ENCODE measurements at places on chromosomes 1 and 21.

DNA sequence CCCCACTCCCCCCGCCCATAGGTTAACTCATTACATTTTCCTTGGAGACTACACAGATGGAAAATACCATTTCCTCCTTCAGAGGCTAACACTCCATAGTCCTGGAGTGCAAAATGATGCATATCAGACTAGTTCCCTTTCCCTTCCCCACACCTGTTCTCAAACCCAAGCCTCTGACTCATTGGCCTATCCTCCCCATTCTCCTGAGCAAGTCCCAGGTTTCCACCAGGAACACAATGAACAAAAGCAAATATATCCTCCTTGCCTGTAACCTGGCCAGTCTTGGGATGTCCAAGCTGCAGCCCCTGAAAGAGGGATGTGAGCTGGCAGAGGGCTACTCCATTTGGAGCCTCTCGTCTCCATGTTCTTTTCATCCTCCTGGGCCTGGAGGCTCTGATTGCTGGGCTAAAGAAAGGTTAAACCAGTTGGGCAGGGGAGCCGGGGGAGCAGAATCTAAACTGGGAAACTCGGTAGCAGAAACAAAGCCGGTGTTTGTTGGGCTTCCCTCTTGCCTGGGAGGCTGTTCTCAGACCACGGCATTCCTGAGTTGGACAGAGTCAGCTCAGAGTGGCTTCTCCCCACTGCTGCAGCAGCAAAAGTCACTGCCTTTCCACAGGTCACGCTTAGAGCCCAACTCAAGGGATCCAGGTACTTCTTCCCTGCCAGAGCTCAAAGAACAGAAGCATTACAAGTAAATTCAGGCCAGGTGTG lies 13.9 kb downstream of the SSR2 start:
- no peak for DNase-seq

GRCh38 chr1:80535466-80535865 lies 1265.3 kb upstream of the ADGRL2 start:
- no peak for DNase-seq

DNA sequence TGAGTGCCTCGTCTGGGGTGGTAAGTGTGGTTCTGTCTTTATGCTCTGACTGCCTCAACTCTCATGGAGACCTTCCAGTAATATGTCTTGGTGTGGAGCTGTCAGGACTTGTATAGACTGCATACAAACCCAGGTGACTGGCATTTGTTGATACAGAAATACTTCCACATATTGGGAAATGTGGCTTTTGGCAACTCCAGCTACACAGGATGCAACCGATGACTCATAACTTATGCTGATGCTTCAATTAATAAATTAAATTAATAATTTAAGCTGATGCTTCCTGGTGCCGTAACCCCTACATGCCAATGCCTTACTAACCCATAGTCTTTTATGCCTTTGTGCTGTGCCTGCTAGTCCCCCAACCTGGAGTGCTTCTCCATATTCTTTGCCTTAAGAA lies 72.3 kb upstream of the ARTN start:
- DNase-seq: no peak

GRCh38 chr1:28565726-28566125 lies 12.8 kb downstream of the TRNAU1AP start:
- DNase-seq: no peak

DNA sequence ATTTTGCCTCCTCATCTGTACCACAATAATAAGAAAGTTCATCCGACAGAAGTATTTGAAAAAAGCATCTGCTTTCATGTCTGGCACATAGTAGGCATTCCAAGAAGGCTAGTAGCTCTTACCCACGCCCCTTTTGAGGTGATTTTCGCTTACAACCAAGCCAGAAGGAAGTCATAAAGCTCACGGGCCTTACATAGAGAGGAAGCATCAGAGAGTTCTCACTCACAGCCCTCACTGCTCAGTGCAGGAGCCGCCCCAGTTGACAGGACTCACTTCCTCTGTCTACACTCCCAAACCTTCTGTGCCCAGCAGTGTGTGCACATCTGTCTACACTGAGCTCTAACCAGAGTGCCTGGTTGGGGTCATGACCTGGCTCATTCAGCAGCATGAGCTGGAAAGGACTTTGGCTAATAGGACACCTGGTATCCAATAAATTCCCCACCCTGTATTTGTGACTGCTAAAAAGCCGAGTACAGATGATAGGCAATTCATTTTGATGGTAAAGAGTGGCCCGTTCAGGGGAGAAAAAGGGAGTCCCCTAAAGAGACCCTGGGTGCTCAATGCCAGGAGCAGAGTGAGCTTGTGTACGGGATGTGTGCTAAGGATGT lies 36.8 kb upstream of the DUSP10 start:
- no peak for DNase-seq
